ENCODE measurements at places on chromosomes 2 and 18.

DNA sequence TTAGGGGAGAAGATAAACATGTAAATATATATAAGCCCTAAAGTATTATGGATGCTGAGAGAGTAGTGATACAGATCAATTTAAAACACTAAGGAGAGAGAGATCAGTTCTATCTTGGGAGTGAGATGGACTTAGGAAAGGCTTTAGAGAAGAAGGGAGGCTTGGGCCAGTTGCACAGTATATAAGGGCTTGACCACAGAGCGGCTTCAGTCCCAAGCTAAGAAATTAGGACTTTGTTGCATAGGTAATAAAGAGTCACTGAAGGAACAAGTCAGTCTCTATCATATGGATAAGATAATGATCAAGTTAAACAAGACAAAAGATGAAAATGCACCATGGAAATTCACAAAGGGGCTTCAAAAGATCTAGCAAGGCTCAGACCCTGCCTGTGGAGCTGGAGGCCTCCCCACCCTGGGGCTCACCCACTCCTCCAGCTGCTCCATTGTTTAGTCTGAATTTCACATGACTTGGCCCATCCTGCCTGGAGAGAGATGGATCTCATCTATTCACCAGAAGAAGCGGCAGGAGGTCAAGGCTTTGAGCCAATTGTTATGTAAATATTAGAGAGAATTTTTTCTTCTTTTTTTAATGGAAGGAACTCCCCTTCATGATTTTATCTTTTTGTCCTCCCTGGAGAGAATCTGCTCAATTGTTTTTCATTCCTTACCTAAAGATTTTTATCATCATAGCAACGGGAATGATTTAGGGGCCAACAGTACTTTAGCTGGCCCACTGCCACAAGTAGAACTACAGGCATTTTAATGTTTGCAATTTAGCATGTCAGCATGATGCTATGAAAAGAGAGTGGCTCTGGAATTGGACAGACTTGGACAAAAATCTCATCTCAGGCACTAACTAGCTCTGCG is 44.0 kb downstream of the GYPC start:
- DNase-seq: no peak

GRCh38 chr2:110881908-110882307 is 149.5 kb downstream of the ACOXL start:
- DNase-seq: no peak

DNA sequence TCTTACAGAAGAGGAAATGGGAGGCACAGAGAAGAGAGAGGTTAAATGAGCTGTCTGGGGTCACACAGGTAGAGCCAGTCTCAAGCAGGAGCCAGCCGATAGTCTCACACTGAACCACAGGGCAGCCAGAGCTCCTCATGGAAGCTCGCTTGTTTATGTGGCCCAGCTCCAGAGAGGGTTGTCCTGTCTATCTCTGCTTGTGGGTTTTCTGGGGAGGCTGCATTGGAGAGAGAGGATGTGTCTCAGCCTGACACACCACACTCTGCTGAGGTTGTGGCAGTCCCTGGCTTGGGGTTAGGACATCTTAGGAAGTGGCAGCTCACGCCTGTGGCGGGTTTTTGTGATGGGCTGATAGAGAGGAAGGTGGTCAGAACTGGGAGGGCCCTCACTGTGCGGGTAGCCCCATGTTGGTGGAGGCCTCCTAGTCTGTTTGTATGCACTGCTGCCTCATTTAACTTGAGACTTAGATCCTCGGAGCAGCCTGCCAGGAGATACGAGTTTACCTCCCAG is 52.3 kb downstream of the TCF7L1 start:
- no peak for DNase-seq

DNA sequence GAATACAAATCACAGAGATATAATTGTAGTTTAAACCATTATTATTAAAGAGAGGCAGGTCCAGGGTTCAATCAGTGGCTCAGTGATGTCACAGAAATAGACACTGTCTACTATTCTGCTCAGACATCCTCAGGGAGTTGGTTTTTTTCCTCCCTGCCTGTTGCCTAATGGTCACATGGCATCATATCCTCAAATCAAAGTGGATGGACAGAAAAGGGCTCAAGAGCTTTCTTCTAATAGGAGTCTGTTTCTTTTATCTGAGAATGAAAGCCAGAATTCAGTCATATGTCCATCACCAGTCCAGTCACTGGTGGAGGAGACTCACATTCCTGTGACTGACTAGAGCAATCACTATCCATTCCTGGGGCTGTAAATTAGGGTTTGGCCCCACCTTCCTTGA is 27.9 kb upstream of the EPC2 start:
- DNase-seq: no peak

GRCh38 chr2:50051374-50051773 is 897.1 kb upstream of the FSHR start:
- no peak for DNase-seq

DNA sequence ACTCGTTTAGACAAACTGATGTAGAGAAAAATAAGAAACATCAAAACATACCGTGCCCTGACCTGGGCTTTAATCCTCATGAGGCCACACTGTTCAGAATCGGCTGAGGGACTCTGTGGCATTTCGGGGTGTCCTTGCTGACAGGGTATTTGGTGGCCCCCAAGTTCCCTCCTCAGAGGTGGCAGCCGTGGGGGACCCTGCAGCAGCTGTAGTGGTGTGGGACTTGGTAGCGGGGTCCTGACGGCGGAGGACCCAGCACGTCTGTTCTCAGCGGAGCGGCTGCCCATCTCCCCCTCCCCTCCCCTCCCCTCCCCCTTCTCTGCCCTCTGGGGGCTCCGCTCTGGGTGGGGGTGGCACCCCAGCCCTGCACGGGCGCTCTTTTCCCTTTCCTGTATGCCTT is 18.4 kb downstream of the KCNG2 start:
- no peak for DNase-seq

- DNase-seq: no peak
These were observed 47.1 kb downstream of the HS6ST1 start for GRCh38 chr2:128271597-128271910.

- DNase-seq: no peak
These were observed 3.4 kb upstream of the ITGB6 start for GRCh38 chr2:160203422-160203821.

DNA sequence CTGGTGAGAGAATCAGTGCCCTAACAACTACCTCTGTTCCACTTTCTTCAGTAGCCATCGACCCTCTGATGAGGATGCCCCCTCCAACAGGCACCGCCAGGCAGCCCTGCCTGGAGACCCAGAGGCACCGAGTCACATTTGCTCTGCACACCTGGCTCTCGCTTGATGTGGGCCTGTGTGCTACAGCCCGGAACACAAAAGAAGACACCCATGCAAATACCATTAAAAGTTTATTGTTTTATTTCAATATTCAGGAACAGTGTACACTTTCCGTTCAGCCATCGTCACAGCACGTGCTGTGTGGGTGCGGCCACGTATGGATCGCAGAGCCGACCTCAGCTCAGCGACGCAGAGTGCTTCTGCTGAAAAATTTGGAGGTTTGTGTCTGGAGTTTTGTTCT is 154.0 kb downstream of the MBP start:
- no peak for DNase-seq

GRCh38 chr2:83388804-83389203 is 1070.3 kb downstream of the SUCLG1 start:
- no peak for DNase-seq

All from T-helper 9 cell (primary cell).